ENCODE measurements at places on chromosomes 13 and 19.

DNA sequence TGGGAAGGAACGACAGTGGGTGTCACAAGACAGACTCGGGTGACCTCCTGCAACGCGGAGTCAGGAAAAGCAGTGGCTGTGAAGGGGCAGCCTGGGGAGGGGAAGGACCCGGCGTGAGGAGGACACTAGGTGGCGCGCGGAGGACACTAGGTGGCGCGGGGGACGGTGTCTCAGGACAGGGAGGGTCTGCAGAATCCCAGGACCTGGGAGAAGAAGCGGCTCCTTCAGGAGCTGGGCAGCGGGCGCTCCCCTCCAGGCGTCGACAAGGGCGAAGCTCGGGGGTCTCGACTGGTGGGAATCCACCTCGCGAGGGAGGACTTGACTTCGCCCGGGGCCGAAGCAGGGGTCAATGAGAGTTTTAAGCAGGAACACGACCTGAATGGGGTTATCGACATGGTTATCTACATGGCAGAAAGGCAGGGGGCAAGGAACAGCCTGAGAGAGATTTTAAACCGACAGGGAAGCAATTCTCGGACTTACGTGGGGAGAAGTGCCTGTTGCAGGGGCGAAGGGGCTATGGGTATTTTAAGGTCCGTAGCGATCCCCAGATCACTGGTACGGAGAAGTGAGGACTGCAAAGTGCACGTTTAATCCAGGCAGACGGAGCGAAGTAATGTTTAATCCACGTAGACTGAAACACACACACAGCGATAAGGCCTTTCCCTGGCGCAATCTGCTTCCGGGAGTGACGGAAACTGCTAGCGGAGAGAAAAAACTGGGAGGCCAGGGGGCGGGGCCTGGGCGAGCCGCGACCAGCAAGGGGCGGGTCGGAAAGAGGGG, at the start of gene ZNF616:
Gene ZNF616 (minus strand): TSS at position 687 of the 780 bp plus-strand sequence. CDS start 9,426 bp downstream, outside the sequence.
- DNase-seq = peak; percentile 94

- DNase-seq = no peak
Measured at GRCh38 chr13:72258340-72258981, 391.5 kb upstream of the DACH1 start.

DNA sequence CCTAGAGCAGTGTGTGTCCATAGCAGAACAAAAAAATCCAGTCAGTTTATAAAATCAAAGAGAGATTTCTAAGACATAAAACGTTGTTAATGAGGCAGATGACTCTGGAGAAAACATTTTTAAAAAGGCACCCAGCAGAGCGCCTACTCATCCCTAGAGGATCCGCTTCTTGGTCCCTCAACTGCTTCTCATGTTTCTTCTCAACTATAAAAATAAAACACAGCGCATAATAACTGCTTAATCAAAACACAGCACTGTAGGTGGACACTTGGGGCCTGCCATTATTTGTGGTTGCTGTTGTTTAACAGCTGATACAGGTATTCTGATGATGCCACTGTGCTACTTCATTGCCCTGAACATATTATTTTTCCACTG, 347.9 kb downstream of the FGF9 start:
- no peak for DNase-seq

DNA sequence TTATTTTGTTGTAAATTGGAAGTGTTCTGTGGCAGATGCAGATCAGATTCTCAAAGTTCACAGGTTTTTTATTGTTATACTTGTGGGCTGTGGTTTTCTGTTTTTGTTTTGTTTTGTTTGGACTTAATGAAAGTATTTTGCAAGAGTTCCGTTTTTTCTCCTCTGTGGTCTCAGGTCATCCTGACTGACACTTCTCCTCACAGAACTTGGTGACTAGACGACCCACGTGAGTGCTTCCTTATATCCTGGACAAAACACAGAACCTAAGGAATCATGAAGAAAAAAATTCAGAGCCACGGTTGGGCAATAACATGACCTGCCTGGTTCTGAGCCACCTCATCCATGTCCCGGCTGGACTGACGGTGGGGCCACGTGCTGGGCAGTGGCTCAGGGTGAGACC, 2.5 kb upstream of the RFPL4AL1 start:
- DNase-seq = no peak

GRCh38 chr13:43990021-43990420, 110.3 kb downstream of the LACC1 start:
- no peak for DNase-seq

GRCh38 chr19:51139299-51140014, 2.6 kb upstream of the SIGLEC7 start:
- no peak for DNase-seq

GRCh38 chr13:78121459-78122348, 203.1 kb upstream of the EDNRB start:
- peak; percentile 89 for DNase-seq

GRCh38 chr19:37954421-37954874, 47.4 kb downstream of the SIPA1L3 start:
- no peak for DNase-seq

GRCh38 chr19:16125737-16126495, 14.2 kb downstream of the RAB8A start:
- DNase-seq = no peak

GRCh38 chr19:42121036-42121621, 11.1 kb downstream of the POU2F2 start:
- no peak for DNase-seq

DNA sequence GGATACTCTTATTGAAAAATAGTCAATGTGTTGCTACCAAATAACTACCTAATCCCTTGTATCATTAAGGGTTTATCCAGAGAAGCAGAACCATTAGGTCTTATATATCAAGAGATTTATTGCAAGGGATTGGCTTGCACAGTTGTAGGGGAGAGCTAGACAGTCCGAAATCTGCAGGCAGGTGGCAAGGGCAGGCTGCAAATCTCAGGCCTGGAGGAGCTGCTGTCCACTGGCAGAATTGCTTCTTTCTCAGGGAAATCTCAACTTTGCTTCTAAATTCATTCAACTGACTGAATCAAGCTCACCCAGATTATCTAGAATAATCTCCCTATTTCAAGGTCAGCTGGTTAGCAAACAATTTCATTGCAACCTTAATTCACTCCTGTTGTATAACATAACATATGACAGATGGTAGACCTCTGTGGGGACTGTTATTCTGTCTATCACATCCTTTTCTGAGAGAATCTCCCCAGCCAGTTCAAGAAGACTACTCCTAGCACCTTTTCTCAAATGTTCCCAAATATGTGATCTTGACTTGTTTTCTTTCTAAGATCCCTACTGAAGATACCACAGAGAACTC, 194.2 kb downstream of the NHLRC3 start:
- no peak for DNase-seq

GRCh38 chr19:42088471-42089190, 12.7 kb downstream of the ZNF574 start:
- DNase-seq = peak; percentile 82

- DNase-seq = no peak
Measured at GRCh38 chr19:4338441-4339355, at the start of gene STAP2. Gene STAP2, minus strand, starts transcription at chr19:4338827. Its CDS starts 74 bp downstream, at chr19:4338753.

- no peak for DNase-seq
Measured at GRCh38 chr19:13984186-13984585, 21.9 kb downstream of the RFX1 start.

GRCh38 chr13:76992548-76993001, 694 bp downstream of the CLN5 start:
- peak; percentile 37 for DNase-seq

GRCh38 chr19:38892841-38893240, 6.6 kb downstream of the SIRT2 start:
- no peak for DNase-seq

GRCh38 chr19:1420590-1420989, 13.2 kb downstream of the DAZAP1 start:
- DNase-seq = no peak

- peak; percentile 15 for DNase-seq
Measured at GRCh38 chr13:24075137-24075975, 85.2 kb upstream of the SPATA13 start.

GRCh38 chr13:111117961-111118360, 2.9 kb downstream of the ARHGEF7 start:
- DNase-seq = no peak

DNA sequence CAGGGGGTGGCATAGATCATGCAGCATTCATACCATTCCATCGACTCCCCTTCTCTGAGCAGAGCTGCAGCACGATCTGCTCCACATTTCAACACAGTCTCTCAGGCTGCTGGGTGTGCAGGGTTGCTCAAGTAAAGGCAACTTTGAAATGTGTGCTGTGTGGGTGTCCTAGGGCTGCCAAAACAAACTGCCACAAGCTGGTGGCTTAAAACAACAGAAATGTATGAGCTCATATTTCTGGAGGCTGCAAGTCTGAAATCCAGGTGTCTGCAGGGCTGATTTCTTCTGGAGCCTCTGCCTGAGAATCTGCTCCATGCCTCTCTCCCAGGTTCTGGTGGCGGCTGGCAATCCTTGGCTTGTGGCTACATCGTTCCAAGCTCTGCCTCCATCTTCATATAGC, 63.7 kb upstream of the WDFY2 start:
- DNase-seq = peak; percentile 77

GRCh38 chr19:24166055-24166454, 79.1 kb downstream of the ZNF254 start:
- no peak for DNase-seq

- DNase-seq = peak; percentile 85
Measured at GRCh38 chr13:47457626-47458025, 543.4 kb downstream of the SUCLA2 start.

GRCh38 chr19:18274781-18275356, 617 bp upstream of the IQCN start:
- DNase-seq = peak; percentile 91

DNA sequence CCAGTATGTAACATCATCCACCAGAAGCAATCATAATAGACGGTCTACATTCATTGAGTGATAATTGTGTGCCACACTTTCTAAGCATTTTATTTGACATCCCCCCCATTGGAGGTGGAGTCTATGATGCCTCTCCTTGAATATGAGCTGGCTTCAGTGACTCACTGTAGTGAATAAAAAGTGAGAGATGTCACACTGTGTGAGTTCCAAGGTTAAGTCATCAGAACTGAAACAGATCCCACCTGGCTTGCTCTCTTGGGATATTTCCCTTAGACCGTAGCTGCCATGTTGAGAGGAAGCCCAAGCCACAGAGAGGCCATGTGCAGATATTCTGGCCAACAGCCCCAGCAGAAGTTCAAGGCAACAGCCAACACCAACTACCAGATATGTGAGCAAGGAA, 12.6 kb downstream of the RTBDN start:
- DNase-seq = no peak

GRCh38 chr19:39156326-39157230, 31.0 kb downstream of the PAK4 start:
- no peak for DNase-seq

- no peak for DNase-seq
Measured at GRCh38 chr13:45592758-45593157, 22.8 kb downstream of the ERICH6B start.

DNA sequence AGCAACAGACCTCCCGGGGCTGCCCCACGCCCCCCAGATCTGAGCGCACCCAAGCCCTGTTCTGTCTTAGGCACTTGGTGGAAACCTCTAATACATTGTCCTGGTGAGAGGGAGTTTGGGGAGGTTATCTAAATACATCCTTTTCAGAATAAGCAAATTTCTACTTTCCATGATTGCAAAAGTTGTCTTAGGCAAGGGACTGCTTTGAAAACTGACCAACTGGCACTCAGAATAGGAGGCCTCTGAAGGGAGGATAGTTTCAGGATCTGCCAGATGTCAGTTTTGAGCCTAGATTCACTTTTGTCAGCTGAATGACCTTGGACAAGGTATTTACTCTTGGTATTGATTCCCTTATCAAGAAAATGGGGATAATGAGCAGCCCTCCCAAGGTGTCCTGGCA, 11.8 kb downstream of the SERP2 start:
- no peak for DNase-seq

GRCh38 chr13:71634602-71635443, 232.2 kb downstream of the DACH1 start:
- DNase-seq = no peak

DNA sequence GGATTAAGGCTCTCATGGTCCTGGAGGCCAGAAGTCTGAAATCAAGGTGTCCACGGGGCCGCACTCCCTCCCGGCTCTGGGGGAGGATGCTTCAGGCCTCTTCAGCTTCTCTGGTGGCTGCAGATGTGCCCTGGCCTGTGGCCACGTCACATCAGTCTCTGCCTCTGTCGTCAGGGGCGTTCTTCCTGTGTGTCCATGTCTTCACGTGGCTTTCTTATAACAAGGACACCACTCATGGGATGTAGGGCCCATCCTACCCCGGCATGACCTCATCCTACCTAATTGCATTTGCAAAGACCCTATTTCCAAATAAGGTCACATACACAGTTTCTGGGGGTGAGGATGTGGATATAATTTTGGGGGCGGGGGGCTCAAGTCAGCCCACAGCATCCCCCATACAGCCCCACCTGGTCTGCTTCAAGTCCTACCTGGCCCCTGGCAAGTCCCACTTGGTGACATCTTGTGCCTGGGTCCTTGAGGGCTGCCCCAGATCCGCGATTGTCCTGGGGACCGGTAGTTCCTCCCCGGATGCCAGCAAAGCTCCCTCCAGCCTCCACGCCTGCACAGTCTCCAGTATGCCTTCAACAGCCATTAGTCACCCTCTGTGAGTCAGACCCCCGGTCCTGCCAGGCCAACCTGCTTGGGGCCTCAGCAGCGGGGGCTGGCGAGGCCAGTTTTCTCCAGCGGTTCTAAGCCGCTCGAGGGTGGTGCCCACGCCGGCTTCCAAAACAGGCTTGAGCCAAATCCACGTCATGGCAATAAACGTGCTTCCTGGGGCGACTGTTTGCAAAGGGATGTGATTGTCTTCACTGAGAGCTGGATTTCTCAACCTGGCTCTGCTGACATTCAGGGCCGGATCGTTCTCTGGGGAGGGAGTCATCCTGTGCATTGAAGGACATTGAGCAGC, 32.2 kb downstream of the MYO9B start:
- DNase-seq = peak; percentile 97

- DNase-seq = no peak
Measured at GRCh38 chr13:28099396-28100149, 803 bp downstream of the FLT3 start.

DNA sequence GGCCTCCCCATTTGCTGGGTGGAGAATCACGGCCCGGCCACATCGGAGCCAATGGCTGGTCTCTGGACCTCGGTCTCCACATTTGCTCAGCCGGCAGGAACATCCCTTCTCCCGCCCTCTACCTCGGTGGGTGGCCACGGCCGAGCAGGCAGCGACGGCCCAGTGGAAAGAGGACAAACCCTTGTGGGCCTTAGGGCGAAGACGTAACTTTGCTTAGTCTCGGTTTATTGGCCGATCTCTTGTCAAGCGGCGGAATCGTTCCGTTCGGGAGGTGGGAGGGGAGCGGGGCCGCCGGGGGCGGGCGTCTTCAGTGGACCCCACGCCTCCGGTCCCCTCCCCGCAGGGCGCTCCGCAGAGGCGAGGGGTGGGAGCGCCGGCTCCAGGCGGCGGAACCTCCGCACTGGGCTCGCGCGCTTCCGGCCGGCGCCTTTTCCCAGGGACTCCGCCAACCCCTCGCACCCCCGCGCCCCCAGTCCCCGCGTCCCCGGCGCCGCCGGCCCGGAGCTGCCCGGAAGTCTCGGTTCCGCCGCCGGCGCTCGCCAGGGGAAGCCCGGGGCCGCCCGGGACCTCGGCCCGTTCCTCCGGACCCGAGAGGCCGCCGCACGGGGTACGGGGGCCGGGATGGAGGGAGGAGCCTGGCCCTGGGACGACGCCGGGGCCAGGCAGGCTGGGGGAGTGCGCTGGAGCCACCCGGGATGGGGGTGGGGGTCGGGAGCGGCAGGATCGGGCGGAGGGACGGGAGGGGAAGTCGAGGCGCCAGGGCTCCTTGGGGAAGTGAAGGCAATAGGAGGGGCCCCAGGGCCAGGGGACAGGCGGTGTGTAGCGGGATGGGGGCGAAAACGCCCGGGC, at the start of gene ZNF580:
Gene ZNF580 (plus strand): TSS at position 426 of the 849 bp plus-strand sequence. CDS start 1,507 bp downstream, outside the sequence.
- DNase-seq = peak; percentile 71

GRCh38 chr13:98514288-98514687, 62.6 kb downstream of the STK24 start:
- DNase-seq = no peak
